Osteocyte (in vitro differentiated cells): ENCODE measurements at places on chromosomes 11 and 22.

DNA sequence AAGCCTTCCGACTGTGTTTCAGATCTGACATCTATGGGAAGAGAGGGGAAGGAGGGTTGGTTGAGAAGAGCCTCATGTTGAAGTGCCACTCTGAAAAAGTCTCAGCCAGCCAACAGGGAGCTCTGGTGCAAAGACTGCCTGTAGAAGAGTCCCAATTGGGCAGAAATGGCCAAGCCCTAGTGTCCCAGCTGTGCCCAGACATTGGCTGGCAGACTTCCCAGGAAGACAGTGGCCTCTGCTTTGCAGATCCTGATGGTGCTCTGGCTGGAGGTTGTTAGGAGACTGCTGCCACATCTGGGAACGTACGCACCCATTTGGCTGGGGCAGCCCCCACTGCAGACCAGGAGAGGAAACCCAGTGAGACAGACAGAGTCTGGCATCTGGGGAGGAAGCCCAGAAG is 3.2 kb upstream of the PLA2G3 start:
- DNase-seq, result no peak

DNA sequence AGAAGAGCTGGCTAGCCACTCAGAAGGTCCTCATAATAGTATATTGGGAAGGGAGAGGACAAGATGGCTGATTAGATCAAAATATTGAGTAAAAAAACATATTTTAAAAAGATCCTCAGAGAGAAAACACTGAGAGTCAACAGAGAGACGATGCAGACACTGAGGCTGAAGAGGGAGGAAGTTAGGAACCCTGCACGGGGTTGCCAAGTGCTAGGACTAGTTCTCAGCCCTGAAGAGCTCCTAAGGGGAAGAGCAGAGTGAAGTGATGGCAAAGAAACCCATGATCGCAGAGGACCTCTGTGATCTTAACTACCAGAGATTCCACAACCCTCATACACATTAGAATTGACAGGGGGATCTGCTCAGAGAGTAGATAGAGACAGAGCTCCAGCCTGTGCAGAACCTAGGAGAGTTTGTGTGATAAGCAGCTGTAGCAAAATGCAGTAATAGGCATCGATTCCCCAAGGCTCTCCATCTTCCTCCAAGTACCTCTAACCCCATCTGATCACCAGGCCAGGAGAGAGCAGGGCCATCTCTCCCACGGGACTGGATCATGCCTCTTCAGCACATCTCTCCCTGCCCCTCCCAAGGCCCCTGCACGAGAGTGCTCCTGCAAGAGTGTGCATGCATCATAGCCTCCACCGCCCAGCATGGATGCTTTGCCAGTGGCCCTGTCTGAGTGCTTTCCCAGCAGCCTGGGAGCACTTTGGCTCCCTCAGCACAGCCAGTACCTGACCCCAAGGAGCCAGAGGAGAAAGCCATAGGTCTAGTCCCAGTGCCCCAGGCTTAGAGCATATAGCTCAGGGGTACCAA is 41.2 kb upstream of the ARL14EP start:
- DNase-seq, result no peak

DNA sequence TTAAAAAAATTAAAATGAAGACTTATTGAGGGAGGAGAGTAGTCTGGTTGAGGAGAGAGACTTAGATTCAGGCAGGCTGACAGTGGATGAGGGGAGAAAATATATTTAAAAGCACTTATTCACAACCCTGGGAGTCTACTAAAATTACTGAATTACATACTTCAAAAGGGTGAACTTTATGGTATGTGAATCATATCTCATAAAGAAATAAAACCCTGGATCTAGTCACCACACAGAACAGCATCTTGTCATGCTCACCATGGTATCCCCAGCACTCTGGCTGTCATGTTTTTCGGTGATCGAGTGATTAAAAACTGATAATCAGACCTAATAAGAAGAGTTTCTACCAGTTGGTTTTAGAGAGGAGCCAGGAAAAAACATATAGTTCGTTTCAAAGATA is 11.0 kb downstream of the TEAD1 start:
- no peak for DNase-seq

GRCh38 chr11:57547854-57548377 is 10.5 kb downstream of the SMTNL1 start:
- no peak for DNase-seq

GRCh38 chr11:58164389-58164788 is 24.5 kb upstream of the OR9Q2 start:
- DNase-seq, result no peak

- no peak for DNase-seq
Measured at GRCh38 chr11:29312812-29313211, 704.0 kb downstream of the KCNA4 start.

- no peak for DNase-seq
Measured at GRCh38 chr11:88508418-88508758, 170.9 kb upstream of the CTSC start.

DNA sequence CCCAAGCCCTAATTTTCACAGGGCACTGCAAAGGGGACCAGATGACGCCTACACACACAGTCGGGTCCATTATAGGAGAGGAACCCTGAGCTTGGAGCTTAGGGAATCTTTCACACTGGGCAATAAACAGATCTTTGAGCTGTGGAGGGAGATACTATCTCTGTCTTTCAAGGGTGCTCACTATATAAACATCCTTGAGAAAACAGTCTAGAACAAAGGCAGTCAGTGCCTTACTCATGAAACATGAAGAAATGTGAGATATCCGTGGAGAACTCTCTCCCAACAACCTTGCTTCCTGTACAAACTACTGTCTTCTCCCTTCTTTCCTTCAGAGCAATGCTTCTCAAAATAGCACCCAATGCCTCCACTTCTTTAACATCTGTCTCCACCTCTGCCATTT is 109.0 kb upstream of the APOA1 start:
- no peak for DNase-seq

DNA sequence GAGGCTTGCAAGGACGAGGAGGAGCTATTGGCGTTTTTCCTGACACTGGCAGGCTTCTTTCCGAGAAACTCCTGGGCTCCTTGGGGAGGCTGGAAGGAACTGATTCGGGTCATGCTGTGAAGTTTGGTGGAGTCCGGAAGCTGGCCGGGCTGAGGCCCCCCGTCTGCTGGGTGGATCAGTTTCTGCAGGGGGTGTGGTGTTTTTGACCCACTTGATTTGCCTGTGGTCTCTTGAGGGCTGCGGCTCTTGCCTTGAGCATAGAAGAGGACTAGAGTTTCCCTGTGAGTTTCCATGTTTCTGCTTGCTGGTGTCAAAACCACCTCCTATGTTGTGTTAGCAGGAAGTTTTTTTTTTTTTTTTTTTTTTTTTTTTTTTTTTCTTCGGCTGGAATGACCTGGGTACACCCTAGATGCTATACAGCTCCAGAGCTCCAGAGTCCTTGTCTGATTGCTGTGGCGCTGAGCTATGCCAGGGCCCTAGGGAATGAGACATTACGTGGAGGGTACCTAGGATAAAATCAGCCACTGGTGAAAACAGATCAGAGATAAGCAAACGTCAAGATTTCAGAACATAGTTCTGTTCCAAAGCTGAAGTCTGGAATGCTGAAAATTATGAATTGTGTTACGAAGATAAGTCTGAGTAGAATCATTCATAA is 728 bp downstream of the TBC1D22A start:
- DNase-seq, result no peak

GRCh38 chr11:124736736-124737135 is 3.0 kb upstream of the NRGN start:
- no peak for DNase-seq

GRCh38 chr11:7538031-7538430 is 24.2 kb downstream of the PPFIBP2 start:
- DNase-seq, result no peak

GRCh38 chr22:22815397-22816170 is 72.0 kb upstream of the IGLL5 start:
- DNase-seq, result peak; percentile 66

- no peak for DNase-seq
Measured at GRCh38 chr11:71446942-71447688, 1.1 kb downstream of the DHCR7 start.

- no peak for DNase-seq
Measured at GRCh38 chr11:67272327-67273259, 6.3 kb downstream of the GRK2 start.

- DNase-seq, result peak; percentile 94
Measured at GRCh38 chr11:842370-843002, at the start of the genes POLR2L and TSPAN4. TSS of gene POLR2L (minus strand) at chr11:842529. CDS start at chr11:842508, 21 bp downstream. TSS of gene TSPAN4 (plus strand) at chr11:842852. CDS start at chr11:850305, 7,453 bp downstream.

DNA sequence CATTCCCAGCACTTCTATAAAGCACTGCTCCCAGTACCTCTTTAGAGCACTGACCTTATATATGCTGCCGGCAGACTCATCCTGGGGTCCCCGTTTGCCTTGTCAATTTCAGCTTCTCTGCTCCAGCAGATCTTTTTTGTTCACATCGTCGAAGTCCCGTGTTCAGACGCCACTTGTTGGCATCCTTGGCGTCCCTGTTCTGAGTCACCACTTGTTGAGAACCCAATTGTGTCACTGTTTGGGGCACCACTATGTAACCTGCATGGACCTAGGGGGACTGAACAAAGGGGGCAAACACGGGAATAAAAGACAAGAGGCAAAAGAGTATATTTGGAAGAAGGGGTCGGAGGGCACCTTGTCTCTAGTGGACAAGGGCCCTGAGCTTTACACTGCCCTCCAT is 25.5 kb downstream of the OR10A6 start:
- no peak for DNase-seq

GRCh38 chr22:46726066-46726985 is 11.7 kb downstream of the CERK start:
- no peak for DNase-seq

DNA sequence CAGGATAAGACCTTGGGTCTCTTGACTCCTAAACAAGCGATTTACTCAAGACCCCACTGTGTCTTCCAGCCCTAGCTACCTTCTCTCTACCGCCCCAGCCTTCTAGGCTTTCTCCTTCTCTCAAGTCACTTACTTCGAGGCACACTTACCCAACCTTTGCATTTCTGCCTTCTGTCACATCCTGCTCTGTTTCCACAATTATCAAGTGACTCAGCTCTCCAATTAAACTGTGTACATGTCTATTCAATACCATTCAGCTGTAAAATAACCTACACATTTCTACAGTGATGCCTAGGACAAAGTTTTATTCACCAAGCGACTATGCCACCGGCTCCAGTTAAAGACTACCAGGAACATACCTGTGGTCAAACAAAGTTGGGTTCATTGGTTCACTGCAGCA is 69.0 kb downstream of the LARGE1 start:
- DNase-seq, result no peak

DNA sequence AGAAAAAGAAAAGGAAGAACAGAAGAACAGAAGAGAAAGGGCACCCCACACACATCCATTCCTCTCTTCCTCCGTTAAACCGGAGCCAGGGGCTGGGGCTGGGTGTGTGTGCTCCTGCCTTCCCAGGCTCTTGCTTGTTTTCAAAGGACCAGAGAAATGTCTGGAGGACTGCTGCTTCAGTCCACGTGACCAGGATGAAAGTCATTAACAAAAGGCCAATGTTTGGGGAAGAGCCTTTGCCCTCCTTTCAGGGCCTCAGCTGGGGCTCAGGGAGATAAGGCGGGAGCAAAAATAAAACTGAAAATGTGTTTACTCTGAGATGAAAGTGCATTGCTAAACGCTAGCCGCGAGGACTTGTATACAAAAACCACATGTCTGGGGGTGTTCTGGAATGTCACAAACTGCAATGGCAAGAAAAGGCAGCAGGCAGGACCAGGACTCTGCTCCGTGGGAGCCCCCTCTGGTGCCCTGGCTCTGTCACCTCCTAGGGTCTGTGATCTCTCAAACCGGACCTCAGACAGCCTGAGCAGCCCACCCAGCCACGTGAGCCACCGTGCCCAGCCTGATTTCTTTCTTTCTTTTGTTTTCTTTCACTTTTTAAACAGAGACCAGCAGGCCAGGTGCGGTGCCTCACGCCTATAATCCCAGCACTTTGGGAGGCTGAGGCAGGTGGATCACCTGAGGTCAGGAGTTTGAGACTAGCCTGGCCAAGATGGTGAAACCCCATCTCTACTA is 31.6 kb upstream of the MYH9 start:
- DNase-seq, result no peak

GRCh38 chr22:46480396-46480795 is 57.0 kb downstream of the CELSR1 start:
- DNase-seq, result no peak

- DNase-seq, result no peak
Measured at GRCh38 chr11:75768112-75768908, at the start of gene DGAT2. TSS of gene DGAT2 (plus strand) at chr11:75768778. CDS start at chr11:75768992, 214 bp downstream.

GRCh38 chr11:120827820-120828219 is 196.1 kb upstream of the TBCEL start:
- DNase-seq, result no peak

GRCh38 chr11:125842321-125842948 is 9.3 kb downstream of the PATE4 start:
- no peak for DNase-seq

GRCh38 chr22:16954060-16954403 is 54.0 kb downstream of the GAB4 start:
- DNase-seq, result peak; percentile 51

GRCh38 chr11:61971248-61972111 is 4.0 kb upstream of the FTH1 start:
- peak; percentile 98 for DNase-seq

- DNase-seq, result no peak
Measured at GRCh38 chr22:46801331-46801811, 38.9 kb downstream of the TBC1D22A start.

- DNase-seq, result no peak
Measured at GRCh38 chr11:119323532-119324033, 6.7 kb upstream of the MCAM start.

- DNase-seq, result no peak
Measured at GRCh38 chr22:29445508-29445907, 7.1 kb downstream of the RFPL1 start.
